ENCODE measurements at places on chromosomes 12 and 14.

GRCh38 chr14:59398841-59399240, 66.3 kb downstream of the GPR135 start:
- DNase-seq = peak; percentile 72

GRCh38 chr12:118526255-118527095, 150.1 kb downstream of the SUDS3 start:
- DNase-seq = no peak

- DNase-seq = no peak
Measured at GRCh38 chr12:84601483-84601882, 311.1 kb downstream of the SLC6A15 start.

DNA sequence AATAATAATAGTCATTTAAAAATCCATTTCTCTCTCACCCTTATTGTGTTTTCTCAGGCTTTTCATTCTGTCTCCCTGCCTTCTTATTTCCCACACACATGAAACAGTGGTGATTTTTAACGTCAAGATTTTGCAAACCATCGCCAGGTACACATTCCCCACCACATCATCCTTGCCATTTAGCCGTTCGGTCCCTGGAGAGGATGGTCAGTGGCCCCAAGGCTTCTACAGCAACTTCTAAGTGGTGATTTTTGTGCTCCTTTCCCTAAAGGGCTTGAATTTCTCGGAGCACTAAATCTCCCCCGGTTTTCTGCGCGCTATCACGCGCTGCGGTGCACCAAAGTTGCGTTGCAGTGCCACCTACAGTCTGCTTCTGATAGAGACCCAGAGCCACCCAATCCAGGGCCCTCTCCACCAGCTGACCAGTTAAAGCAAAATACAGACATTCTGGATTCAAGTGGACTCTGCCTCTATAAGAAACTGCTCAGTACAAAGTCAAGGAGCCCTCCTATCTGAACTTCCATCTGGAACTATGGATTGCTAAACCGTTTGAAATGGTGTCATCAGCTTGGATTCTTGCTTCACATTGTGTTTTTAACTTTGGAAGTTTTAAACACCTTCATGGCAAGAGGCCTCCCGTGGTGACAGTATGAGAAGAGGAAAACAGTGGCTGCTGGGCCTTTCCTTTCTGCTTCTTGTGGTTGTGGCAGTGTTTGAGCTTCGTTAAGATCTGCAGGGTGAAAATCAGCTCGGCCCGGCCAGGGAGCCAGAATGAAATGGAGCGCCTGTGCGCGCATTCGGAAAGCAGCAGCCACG, 234.0 kb downstream of the SPTSSA start:
- DNase-seq = peak; percentile 15

DNA sequence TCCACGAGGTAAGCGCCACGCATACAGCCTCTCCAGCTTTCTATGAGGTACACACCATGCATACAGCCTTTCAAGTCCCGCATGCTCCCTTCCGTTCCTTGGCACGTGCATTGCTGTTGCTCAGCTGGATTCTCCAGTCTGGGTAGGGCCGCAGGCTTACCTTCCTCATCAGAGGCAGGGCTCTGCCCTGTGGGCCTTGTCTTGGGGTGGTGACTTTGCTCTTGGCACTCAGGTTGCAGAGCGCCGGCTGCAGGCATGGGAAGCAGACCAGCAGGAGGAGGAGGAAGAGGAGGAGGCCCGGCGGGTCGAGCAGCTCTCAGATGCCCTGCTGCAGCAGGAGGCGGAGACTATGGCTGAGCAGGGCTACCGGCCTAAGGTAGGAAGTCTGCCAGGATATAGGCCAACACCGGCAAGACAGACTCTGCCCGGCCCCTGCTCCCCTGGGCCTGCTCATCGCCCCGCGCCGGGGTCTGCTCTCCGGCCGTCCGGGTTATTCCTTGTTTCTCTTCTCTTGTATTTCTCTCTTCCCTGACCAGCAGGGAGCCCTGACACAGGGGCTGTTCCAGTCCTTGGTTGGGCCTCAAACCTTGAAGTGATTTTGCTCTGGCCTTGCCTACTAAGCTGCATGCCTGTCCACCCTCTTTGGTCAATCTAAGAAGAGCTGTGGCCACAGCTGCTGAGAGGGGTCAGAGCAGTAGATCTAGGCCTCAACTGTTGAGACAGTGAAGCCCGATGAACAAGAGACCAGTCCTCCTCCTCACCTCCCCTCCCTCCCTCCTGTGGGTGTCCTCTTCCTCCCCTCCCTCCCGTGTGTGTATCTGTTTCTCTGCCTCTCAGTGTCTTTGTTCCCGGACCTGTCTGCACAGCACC, 15.3 kb downstream of the TCHP start:
- DNase-seq = no peak

DNA sequence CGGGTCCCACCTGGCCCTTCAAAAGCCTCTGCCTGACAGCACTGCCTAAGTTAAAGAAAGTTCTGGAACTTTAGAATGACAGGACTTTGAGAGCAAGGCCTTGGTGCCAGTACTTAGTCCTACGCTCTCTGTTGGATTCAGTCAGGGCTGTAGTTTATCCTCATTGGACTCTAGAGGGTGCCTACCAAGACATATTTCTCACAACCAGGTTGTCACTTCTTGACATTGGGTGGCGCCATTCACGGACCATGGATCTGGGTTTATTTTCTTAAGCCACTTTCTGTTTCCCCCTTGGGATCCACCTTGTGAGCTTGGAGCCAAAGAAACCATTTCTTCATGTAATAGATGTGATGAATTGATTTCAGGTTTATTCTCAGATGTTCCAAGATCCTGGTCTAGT, 787.0 kb upstream of the TBX3 start:
- DNase-seq = no peak

DNA sequence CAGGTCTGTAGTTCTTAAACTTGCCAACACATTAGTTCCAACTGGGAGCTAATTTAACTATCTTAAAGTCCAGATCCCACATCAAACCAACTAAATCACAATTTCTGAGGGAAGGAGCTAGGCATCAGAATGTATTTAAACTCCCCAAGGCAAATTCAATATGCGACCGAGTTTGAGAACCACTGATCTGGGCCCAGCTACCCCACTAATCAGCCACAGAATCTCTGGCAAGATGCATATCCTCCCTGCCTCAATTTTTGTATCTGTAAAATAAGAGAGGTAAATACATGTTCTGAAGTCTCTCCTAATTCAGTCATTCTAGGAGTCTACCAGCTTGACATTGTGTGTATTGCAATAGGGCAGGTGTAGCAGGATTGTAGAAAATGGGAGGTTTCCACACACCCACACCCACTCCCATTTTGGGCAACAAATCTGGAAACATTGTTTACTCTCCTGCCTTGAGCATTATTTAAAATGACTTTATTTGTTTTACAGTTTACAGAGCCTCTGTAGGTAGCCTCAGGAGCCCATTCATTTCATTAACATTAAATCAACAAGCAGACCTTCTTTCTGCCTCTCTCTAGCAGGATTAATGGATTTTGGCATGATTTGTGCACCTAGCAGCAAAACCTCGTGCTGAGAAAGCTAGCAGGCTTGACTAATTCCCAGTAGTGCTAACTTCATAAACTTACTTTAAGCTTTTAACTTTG, 15.6 kb downstream of the LGR5 start:
- no peak for DNase-seq

- DNase-seq = no peak
Measured at GRCh38 chr14:32635061-32635719, 303.5 kb upstream of the NPAS3 start.

DNA sequence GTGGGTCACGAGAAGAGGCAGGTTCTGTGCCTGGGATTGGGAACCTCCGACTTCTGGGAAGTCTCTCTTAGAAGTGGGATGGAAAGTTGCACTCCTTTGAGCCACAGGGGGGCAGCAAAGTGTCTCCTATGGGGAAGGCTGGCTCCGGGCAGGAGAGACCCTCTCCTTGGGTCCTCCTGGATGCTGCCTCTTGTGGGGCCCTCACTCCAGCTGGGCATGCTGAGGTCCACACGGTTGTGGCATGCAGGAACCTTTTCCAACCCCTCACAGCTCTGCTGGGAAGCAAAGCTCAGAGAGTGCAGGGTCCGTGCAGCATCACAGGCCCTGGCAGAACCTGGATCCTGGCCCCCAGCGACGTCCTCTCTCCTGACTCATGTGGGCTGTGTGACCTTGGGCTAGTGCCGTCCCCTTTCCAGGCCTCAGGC, 17.4 kb downstream of the SDSL start:
- no peak for DNase-seq

GRCh38 chr14:74962046-74962445, 6.6 kb upstream of the PGF start:
- DNase-seq = no peak

DNA sequence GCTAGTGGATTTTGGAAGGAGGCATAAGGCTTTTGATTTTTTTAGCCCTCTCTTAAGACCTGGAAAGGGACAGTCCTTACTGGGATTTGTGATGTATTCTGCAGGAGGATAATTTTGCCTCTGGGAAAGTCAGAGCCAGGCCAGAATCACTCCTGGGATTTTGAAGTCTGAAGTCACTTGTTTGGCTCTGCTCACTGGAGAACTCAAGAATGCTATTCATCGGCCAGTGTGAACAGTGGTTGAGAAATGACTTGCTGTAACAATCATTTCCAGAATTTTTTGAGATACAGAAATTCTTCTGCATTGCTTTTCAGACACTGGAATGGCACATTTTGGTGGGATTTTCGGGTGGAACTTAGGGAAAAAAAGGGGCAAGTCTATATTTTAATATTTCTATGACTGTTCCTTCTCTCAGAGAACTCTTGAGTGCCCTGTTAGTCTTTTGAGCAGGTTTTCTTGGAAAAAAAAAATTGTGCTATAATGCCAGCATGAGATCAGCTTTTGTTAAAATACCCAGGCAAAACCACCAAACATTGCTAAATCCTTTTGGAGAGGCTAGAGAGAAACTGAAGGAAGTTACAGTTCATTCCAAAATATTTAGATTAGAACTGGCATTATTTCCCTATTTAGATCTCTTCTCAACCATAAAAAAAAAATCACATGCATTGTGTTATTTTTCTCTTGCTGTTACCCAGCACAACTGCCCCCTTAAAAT, 26.1 kb upstream of the BHLHE41 start:
- no peak for DNase-seq

DNA sequence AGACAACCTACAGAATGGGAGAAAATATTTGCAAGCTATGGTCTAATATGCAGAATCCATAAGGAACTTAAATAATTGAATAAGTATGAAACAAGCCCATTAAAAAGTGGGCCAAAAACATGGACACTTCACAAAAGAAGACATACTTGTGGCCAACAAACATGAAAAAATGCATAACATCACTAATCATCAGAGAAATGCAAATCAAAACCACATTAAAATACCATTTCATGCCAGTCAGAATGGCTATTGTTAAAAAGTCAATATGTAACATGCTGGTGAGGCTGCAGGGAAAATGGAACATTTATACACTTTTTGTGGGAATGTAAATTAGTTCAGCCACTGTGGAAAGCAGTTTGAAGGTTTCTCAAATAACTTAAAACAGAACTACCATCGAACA, 945.4 kb upstream of the FLRT2 start:
- no peak for DNase-seq

All from KG1 (cell line).